ENCODE measurements at places on chromosomes 5 and 9.
A peak's percentile ranks its signal among the peaks of the same experiment; 100 is the strongest.

DNA sequence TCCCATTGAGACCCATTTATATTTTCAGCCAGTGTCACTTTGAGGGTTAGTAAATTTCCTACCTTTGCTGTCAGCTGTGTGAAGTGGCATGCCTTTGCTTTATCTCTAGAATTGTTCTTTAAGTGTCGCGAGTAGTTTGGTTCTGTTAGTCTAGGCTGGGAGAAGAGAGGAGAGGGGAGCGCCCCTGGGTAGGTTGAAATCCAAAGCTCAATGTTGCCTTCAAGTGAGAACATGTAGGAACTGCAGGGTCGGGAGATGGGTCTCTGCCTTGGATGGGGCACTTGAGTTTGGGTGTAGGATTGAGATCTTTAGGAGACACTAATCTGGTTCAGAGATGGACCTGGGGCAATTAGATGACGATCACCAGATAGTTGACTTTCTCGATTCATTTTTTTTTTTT, 46.3 kb downstream of the STC2 start:
- DNase-seq, result no peak

- no peak for DNase-seq
Measured at GRCh38 chr9:93673839-93674334, 97.5 kb downstream of the PHF2 start.

- no peak for DNase-seq
Measured at GRCh38 chr5:67163863-67164595, 32.6 kb downstream of the CD180 start.

DNA sequence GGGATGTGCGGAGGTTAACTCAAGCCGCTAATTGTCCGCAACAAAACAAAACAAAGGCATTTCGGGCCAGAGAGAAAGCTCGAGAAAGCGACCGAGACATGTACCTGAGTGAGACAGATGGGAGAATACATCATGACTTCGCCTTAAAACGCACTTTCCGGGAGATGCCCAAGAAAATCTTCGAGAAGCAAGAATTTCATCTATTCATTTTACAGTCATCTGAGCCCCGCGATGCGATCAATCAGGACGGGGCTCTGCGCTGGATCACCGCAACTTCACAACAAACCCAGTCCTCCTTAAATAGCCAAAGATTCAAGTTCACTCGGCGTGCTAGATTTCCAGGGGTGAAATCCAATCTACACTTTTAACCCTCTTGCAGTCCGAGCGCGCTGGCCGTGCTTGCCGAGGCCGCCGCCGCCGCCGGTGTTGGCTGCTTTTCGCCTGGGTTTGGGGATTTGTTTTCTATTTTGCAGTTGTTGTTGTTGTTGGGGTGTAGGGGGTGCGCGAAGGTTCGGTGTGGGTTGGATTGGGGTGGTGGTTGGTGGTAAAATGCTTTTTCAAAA, 482 bp downstream of the NFIB start:
- no peak for DNase-seq

DNA sequence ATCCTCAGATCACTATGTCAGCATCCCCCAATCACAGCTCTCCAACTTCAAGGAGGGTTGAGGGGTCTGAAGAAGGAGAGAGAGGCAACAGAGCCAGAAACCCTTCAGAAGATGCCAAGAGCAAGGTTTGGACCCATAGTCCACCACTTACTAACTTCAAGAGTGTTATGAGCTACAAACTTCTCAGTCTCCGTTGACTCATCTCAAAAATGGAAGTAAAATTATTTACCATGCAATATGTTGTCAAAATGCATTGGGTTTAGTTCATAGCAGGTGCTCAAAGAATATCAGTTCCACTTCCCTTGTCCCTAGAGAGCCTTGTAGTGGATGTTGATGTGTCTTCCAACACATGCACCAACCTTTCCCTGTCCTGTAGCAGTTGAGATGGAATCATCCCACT, 116.0 kb downstream of the KCNIP1 start:
- no peak for DNase-seq

DNA sequence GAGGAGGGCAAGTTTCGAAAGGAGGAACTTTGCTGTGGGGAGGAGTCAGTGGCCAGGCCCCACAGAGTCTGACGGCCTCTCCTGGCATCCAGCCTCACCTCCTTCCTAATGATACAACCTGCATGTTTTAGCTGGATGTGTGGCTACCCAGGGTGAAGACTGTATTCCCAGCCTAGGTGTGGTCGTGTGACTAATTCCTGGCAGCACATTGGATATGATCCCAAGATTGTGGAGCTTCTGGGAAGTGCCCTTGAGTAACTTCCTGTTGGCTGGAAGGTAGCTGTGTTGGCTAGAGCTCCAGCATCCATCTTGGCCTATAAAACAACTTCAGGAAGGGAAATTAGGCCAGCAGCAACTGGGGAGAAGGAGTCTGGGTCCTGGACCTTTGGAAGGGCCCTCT, 19.0 kb upstream of the LPCAT1 start:
- no peak for DNase-seq

GRCh38 chr5:22728610-22729009, 124.5 kb downstream of the CDH12 start:
- no peak for DNase-seq

DNA sequence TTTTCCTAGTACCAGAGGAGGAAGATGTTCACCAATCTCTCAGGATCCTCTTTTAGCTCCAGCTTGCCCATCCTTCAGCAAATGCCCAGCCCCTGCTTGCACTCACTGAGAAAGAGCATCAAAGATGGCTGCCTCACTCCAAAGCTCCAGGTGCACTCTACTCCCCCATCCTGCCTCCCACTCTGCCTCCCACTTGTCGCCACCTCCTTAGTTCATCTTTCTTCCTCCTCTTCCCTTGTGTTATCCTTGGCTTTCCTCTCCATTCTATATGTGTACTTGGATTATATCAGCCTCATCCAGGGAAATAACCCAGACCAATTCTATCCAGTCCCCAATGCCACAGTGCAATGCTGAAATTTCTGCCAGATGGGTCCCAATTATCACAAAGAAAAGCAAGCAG, 87.1 kb upstream of the CPLX2 start:
- no peak for DNase-seq

- no peak for DNase-seq
Measured at GRCh38 chr9:107737987-107738743, 248.6 kb upstream of the KLF4 start.

GRCh38 chr5:72871366-72872024, 55.0 kb downstream of the TNPO1 start:
- no peak for DNase-seq

DNA sequence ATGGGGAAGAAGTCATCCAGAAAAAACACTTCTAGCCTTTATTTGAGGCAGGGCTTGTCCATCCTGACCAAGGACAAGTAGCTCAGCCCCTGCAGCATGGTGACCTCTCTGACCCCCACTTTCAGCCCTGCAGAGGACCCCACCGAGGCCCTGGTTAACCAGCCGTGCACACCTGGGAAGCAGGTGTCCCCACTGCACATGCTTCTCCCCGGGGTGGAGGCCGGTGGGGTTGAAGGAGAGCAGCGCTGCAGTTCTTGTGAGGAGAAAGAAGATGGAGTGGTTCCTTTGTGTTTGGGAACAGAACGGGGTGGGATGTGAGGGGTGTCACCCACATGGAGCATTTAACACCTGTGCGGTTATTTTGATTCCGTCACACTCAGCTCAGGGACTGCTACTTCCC, 21.1 kb upstream of the ZBTB34 start:
- DNase-seq, result no peak

GRCh38 chr9:137034709-137035506, 3.0 kb upstream of the FUT7 start:
- DNase-seq, result peak; percentile 78

DNA sequence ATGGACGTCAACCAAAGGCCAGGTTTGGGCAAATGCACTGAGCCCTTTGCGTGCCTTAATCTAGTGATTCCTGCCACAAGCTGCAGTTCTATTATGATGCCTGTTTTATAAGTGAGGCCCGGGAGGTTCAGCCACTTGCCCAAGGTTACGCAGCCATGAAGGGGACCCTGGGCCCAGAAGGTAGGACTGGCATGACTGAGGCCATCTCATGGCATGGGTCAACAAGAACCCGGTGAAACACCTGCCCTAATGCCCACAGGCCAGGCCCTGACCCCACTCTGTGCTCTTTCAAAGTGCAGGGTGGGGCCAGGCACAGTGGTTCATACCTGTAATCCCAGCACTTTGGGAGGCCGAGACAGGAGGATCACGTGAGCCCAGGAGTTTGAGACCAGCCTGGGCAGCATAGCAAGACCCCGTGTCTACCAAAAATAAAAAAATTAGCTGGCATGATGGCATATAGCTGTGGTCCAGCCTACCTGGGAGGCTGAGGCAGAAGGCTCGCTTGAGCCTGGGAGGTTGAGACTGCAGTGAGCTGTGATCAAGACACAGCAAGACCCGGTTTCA, 8.6 kb downstream of the NINJ1 start:
- DNase-seq, result no peak

- peak; percentile 61 for DNase-seq
Measured at GRCh38 chr5:139668064-139668880, 20.1 kb downstream of the CXXC5 start.

DNA sequence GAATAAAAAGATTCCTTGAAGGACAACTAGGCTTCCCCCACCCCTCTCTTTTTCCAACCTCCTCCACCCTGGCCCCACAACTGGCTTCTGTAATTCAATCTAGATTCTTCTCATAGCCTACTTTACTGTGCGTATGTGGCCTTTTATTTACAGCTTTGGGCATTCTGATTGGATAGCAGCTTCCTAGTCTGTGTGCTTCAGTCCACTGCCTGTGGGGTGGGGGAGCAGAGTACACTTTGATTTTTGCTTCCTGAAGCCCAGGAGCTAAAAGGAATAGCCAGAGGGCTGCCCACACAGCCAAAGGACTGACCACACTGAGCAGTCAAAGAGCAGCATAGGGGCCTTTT, 30.4 kb downstream of the RUSC2 start:
- no peak for DNase-seq

DNA sequence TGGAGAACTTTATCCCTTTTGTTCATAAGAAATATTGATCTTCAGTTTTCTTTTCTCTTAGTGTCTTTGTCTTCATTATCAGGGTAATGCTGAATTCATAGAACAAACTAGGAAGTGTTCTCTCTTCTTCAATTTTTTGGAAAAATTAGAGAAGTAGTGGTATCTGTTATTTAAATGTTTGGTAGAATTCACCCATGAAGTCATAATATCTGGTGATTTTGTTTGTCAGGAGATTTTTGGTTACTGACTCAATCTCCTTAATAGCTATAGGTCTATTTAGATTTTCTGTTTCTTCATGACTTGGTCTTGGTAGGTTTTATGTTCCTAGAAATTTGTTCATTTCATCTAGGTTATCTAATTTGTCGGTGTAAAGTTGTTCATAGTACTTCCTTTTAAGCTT, 45.4 kb upstream of the STARD4 start:
- DNase-seq, result no peak

DNA sequence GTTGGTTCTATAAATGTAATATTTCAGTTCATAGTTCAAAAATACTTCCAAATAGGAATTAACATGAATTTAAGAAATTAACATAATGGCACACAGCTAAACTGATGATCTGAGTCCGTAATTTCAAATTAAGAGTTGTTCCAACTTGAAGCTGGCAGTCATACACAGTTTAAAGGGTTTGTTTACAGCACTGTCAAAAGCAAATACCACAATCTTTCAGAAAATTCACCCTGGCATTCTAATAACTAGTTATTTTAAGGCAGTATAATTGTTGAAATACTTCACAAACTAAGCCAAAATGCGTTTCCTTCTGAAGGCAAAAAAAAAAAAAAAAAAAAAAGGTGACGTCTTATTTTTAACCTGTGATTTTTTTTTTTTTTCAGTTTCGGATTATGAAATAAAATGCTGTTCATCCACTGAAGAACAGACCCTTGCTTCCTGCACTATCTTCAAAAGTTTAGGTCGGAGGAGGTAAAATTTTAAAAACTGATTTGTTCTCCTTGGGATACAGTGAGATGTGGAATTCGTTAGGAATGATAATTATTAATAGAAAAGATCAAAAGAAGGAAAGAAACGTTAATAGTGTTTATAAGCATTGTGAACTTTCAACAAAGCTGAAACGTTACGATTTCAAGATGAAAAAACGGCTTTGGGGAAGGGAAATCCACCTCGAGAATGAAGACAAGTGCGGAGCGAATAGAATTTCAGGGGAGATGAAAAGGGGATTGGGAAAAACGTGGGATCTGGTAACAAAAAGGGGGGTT, 850 bp downstream of the IL6ST start:
- DNase-seq, result no peak

GRCh38 chr9:118109542-118109941, 405.3 kb downstream of the TLR4 start:
- DNase-seq, result no peak

DNA sequence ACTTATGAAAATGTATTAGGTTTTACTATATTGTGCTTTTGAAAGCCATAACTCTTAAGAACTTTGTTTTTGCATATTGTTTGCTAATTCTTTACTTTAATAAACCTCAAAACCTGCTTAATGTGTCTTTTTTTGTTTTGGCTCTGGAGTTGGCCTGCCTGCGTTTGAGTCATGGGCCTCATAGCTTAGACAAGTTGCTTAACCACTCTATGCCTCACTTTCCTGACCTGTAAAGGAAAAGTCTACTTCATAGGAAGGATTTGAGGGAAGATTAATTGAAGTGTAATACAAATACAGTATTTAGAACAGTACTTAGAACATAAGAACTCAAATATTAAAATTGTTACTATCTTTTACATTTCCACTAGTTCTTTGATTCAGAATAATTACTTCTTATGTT, 10.3 kb downstream of the SMIM32 start:
- DNase-seq, result no peak

- DNase-seq, result no peak
Measured at GRCh38 chr9:20811872-20812271, 127.8 kb downstream of the FOCAD start.

DNA sequence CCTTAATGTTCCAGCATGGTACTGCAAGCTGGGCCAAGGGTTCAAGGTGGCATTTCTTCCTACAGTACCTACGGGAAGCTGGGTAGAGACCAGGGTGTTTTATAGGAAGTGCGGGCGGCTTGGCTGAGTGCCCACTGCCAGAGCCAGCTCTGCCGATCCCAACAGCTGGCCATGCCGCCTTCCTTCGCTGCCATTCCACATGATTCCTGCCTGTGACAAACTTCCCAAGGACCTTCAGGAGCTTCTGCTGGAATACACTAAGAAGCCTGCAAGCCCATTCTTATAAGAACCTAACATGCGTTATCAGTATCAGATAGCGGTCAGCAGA, 22.0 kb downstream of the MYO10 start:
- no peak for DNase-seq
